ENCODE measurements at places on chromosomes 13 and 19.

DNA sequence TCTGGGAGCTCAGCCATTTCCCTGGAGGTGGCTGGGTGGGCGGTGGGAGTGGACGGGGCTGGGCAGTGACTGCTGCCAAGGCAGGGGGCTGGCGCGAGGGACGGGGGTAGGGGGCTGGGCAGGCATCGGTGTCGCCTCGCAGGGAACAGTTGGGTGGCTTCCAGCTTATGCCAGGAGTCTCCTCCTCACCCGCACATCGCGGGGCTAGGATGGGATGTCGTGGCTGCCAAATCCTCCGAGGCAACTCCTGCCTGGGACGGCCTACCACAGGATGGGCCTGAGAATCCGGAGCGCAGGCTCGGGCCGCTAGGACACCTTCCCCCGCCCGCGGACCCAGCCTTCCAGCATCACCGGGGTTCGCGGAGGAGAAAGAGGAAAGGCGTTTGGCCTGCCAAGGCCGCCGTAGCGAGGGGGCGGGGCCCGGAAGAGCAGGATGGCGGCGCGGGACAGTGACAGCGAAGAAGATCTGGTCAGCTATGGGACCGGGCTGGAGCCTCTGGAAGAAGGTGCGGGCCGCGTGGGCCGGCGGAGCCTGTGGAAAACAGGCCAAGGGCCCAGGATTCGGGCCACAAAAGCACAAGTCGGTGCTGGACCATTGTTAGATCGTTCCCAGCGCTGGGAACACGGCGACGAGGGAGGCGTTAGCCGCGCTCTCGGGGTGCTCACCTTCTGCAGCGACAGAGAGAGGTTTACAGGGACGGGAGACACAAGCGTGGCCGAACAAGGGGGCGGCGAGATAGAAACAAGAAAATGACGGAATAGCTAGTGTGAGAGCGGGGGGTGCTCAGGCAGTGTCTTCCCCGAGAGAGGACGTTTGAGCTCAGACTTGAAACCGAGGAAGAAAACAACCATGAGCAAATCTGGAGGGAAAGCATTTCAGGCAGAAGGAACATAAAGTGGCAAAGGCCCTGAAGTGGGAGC, at the start of gene GPATCH1:
Gene GPATCH1, plus strand, starts transcription at position 421 of the 921 bp plus-strand sequence. Its CDS starts 13 bp downstream, at position 434.
- H3K27me3 ChIP-seq, result no peaks in the 10 kb centered on the region
- H3K27ac ChIP-seq, result peak within 1 kb of the TSS; percentile 73
- peak within 1 kb of the TSS; percentile 96 for H3K4me3 ChIP-seq
- no peaks in the 10 kb centered on the region for H3K36me3 ChIP-seq
- H3K4me1 ChIP-seq, result no peaks in the 10 kb centered on the region
- peak; percentile 92 for DNase-seq

DNA sequence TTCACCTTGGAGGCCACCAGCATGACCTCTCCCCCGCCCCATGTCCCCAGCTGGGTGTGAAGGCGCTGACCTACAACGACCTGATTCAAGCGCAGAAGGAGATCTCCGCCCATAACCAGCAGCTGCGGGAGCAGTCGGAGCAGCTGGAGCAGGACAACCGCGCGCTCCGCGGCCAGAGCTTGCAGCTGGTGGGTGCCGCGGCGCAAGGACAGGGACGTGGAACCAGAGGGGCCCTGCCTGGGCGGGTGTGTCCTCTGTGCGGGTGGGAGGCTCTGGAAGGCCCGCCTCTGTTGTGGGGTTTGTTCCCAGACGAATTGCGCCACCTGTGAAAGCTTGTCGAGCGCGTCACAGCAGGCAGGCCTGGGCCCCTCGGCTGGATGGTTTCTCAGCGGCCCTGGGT, 22.3 kb downstream of the PLEKHJ1 start:
- H3K36me3 ChIP-seq, result peaks cover 20% of the 10 kb centered on the region
- peak; percentile 55 for DNase-seq
- no peaks in the 10 kb centered on the region for H3K27me3 ChIP-seq
- peak overlapping the region; percentile 30 for H3K27ac ChIP-seq

DNA sequence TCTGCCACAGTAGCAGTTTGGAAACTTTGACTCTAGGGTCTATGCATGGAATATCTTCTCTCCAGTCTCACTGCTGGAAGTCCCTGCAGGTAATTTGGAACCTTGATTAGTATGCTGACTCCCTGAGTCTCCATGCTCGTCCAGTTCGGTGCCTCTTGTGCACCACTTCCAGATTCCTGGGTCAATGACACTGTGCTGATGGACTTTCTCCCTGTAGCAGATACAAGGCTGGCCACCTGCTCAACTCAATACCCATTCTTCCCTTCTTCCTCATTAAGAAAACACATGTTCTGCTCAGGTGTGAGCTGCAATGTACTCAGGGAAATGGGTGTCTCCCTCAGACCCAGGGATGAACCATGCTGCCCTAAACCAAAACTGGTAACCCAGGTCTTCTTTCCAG, 99.1 kb downstream of the KL start:
- no peak overlapping the region for H3K4me3 ChIP-seq
- H3K36me3 ChIP-seq, result peaks cover 38% of the 10 kb centered on the region
- H3K4me1 ChIP-seq, result peaks cover 5% of the 10 kb centered on the region
- DNase-seq, result no peak

DNA sequence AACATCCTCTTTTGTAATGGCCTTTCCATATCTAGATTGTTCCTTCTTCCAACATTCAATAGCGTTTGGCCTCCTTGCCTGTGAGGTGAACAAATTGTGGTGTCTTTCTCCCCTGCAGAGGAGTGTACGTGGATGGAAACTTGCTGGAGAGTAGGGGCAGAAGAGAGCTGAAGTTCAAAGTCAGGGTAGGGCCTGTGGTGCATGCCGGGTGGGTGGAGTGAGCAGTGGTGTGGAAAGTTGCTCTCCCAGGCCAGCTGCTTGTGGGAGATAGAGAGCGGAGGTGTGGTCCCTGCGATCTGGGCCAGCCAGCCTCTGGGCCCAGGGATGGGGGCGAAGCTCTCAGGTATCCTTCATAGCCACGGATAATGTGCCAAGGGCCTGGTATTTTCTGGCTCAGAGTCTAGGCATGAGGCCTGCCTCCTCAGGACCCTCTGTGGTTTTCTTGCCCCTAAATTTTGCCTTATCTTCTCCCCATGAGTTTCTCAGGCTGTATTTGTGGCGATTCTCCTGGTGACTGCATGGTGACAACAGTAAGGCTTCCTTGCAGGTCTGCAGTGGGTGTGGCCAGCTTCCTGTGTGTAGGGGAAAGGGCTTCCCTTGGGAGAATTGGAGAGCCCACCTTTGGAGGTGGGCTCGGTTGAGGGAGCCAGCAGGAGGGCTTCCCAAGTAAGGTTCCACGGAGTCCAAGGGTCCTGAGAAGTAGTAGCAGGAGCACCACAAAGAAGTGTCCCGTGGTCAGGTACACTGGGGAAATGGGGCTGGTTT, 6.7 kb downstream of the RGCC start:
- DNase-seq, result no peak
- H3K4me3 ChIP-seq, result no peak overlapping the region
- peaks cover 14% of the 10 kb centered on the region for H3K4me1 ChIP-seq
- H3K36me3 ChIP-seq, result peaks cover 25% of the 10 kb centered on the region
- H3K27ac ChIP-seq, result peak overlapping the region; percentile 91

GRCh38 chr19:50777830-50778303, 7.6 kb downstream of the GPR32 start:
- DNase-seq, result no peak
- no peaks in the 10 kb centered on the region for H3K27me3 ChIP-seq
- no peak overlapping the region for H3K4me3 ChIP-seq
- H3K36me3 ChIP-seq, result no peaks in the 10 kb centered on the region

GRCh38 chr19:8561075-8561764, 16.0 kb downstream of the MYO1F start:
- no peaks in the 10 kb centered on the region for H3K27me3 ChIP-seq
- no peak overlapping the region for H3K4me3 ChIP-seq
- no peak overlapping the region for H3K27ac ChIP-seq

- H3K4me3 ChIP-seq, result no peak overlapping the region
- peaks cover 10% of the 10 kb centered on the region for H3K4me1 ChIP-seq
- H3K27ac ChIP-seq, result no peak overlapping the region
These were observed 56.4 kb downstream of the SIPA1L3 start for GRCh38 chr19:37963190-37963936.

DNA sequence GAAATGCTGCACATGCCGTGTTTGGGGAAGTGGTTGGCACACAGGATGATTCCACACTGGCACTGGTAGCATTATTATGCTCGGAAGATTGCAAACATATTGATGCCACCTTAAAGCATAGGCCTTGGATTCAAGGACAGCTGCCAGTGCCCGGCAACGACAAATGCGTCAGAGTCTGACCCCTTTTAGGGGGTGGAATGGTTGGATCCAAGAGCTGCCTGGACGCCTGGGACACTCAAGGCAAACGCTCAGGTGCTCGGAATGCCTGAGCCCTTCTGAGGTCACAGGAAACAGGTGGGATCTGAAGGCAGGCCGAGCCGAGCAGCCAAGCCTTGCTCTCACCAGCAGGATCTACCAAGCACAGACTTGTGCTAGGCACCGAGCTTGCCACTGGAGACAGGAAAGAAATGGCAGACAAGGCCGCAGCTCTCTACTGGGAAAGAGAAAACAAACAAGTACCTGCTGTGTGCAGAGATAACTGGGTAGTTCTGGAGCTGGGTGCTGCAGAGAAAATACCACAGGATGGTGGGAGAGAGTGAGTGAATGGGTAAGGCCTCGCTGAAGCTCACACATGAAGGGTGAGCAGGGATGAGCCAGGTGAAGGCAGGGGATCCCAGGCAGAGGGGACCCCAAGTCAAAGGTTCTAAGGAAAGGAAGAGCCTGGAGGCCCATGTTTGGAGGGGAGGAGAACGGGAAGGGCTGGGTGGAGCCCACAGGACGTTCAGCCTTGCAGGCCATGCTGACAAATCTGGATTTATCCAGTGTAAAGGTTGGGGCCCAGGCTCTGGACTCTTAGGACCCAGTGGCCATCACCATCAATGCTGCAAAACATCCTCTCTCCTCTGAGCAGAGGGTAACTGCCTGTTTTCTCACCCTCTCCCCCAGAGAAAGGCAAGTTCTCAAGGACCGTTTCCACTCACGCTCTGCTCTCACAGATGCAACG, 9.2 kb downstream of the RANBP3 start:
- no peaks in the 10 kb centered on the region for H3K27me3 ChIP-seq
- H3K27ac ChIP-seq, result peak overlapping the region; percentile 62
- H3K4me1 ChIP-seq, result peaks cover 30% of the 10 kb centered on the region
- H3K36me3 ChIP-seq, result no peaks in the 10 kb centered on the region
- DNase-seq, result no peak
- no peak overlapping the region for H3K4me3 ChIP-seq

DNA sequence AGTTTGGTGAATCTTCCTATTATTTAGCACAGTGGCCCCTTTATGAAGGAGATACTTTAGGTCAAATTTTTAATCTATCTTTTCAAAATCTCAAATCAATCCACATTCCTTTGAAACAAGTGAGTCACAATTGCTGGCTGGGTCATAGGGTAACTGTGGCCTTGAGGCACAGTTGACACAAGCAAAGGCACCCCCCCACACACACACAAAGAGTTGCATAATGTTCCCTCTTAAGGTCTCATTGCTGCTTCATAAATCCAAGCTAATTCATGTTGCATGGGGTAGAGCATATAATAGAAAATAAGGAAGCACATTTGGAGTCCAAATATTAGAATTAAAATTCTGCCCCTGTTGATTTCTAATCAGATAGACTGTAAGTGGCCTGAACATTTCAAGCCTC, 171.5 kb downstream of the DLEU7 start:
- no peak overlapping the region for H3K4me3 ChIP-seq
- no peaks in the 10 kb centered on the region for H3K36me3 ChIP-seq
- peaks cover 4% of the 10 kb centered on the region for H3K4me1 ChIP-seq
- no peaks in the 10 kb centered on the region for H3K27me3 ChIP-seq
- no peak for DNase-seq

DNA sequence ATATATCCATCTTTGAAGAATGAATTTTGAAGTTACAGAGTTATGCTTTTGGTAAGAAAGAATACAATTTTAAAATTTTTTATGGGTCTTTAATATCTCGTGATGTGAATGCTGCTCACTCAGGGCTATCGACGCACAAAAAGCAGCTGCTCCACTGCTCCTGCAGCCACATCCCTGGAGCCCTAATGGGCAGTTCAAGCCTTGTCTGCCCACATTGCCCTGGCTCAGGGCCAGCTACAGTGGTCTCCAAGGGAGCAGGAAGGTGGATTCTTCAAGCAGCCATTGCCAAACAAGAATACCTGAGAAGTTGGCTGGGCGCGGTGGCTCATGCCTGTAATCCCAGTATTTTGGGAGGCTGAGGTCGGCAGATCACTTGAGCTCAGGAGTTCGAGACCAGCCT, 85.8 kb downstream of the IPO5 start:
- H3K4me1 ChIP-seq, result no peaks in the 10 kb centered on the region
- no peak for DNase-seq
- H3K27ac ChIP-seq, result no peak overlapping the region
- H3K36me3 ChIP-seq, result no peaks in the 10 kb centered on the region
- H3K27me3 ChIP-seq, result no peaks in the 10 kb centered on the region

Data from lung (tissue), 17 donors.